Karpas-422 (cell line): ENCODE measurements at places on chromosomes 6 and 20.
A peak's percentile ranks its signal among the peaks of the same experiment; 100 is the strongest.

GRCh38 chr6:129683601-129684322 is 26.2 kb downstream of the ARHGAP18 start:
- DNase-seq = peak; percentile 91

DNA sequence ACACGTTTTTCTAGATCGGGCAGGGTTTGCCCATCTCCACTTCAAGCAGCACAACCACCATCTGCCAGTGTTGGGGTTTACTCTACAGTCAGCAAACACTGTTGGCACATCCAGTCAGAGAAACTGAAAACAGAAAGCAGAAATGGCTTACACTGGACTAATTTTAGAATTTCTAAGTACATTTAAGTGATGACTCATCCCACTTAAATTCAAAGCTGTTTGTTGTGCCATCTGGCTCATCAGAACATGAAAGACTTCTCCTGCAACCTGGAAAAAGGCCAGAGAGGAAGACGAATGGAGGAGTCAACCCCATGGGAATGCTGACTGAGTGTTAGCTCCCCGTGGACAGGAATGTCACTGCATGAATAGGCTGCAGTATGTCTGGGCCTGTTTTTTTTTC is 21.8 kb downstream of the FAM209B start:
- DNase-seq = peak; percentile 73

DNA sequence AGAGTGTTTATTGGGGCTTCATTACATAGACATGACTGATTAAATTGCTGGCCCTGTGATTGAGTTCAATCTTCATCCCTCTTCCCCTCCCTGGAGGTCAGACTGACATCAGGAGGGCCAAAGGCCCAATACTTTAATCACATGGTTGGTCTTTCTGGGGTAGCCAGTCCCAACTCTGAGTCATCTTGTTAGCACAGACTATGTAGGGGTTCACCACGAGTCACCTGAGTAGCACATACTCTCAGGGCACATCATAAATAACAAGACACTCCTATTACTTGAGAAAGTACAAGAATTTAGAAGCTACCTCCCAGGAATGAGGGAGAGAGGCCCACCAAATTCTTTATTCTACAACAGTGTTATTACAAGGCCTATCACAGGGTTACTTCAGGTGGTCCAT is 11.3 kb downstream of the GINS1 start:
- DNase-seq = no peak

DNA sequence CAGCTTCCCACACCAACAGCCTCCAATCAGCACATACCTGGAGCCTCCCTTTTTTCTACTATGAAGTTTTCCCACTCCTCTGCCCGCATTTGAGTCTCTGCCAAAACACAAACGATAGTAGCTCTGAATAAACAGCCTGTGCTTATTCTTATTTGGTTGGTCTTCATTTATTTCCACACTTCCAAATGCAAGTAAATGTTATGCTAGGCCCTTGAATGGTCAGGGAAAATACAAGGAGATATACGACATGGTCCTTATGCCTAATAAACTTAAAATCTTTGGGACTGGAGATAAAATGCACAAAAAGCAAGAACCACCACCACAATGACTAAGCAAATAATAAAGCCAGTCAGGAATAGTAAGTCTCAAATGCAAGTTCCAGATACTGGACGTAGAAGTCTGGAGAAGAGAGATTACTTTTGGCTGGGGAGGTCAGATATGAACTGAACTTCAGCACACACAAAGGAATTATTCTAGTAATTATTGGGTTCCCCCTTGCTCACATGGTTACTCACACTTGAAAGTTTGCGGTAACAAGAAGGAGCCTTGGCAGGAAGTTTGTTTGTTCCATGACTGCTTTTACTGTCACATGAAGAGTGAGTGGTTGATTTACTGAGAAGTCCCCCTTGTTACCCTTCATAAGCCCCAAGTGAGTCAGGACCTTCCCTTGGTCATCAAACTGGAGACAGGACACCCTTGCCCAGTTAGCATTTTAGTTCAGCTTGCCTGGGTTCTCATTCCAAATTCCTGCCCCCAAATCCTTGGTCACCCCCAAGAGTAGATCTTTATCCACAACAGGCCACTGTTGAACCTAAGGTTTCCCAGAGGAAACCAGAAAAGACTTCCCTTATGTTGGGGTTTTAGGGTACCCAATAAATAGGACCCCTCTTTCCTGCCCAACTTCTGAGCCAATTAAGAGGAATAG is 511.2 kb upstream of the JARID2 start:
- no peak for DNase-seq

- DNase-seq = peak; percentile 63
Observed at GRCh38 chr6:106743612-106744011, 114.2 kb downstream of the QRSL1 start.

DNA sequence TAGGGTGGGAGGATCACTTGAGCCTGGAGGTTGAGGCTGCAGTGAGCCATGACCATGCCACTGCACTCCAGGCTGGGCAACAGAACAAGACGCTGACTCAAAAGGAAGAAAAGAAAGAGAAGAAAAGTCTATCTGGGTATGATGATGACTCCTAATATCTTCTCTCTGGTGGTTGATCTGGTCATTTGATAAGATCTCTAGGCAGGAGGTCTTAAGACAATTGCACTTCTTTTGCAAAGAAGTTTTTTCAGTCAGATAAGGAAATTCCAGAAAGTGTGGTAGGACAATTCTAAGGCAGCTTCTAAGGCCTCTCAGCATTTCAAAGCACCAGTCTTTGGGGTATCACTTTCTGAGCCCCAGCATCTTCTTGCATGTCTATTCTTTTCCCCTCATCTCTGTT is 7.7 kb upstream of the AIF1 start:
- no peak for DNase-seq

DNA sequence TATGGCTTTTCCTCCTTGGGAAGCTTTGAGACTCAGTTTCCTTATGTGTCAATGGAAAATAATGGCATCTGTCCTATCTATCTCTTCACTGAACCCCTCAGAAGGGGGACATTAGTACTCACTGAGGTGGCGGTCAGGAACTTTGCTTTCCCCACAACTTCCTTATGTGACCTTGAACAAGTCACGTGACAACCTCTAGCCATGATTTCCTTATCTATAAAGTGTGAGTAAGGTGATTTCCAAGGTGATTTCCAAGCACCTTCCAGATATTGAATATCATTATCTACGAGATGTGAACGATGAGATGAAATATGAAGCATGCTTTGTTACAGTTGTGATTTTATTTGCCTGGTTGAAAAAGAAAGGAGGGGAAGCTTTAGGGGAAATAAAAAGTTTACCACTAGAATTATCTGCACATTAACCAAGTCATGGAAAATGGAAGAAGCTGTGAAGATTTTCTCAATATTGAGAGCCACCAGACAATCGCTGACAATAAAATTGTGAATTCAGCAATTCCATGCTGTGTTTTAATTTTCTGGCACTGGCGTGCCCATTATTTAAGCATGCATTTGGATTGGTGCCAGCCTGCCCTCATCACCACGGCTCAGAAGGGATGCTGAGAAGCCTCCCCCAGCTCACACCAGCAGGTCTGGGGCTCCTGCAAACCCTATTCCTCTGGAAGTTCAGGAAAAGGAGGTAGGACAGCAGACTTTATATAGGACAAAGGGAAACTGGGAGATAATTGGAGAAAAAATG is 255.3 kb downstream of the CD83 start:
- DNase-seq = no peak

- DNase-seq = peak; percentile 55
Observed at GRCh38 chr20:53934421-53935343, 135.7 kb downstream of the BCAS1 start.

- DNase-seq = no peak
Observed at GRCh38 chr6:25583099-25583498, 68.9 kb upstream of the SCGN start.

- no peak for DNase-seq
Observed at GRCh38 chr20:13442986-13443385, 195.7 kb downstream of the TASP1 start.

DNA sequence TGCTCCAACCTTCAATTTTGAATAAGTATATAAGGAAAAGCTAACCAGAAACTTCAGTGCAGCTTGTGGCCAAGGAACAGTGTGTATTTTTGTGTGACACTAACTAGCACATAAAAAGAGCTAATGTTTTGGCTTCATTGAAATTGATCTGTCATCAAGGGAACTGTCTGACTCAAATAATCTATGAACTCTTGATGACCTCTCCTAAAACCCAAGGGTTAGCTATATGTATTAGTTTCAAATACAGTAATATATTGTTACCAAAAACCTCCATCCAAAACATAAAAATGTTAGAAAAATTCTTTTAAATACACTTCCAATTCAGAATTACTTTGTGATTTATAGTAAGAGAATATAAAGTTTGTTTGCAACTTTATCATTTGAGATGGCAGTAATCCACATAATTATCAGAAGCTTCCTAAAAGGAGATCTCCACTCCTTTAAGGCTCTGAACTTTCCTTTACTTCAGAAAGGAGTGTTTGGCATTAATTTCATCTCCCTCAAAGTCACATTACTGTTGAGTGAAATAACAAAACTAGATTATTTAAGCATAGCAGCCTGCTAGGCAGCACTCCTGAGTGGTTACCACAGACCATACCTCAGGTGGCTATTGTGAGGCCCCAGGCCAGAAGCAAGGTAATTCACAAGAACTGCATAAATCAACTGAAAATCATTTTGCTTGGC is 46.3 kb upstream of the HSF2 start:
- DNase-seq = no peak

DNA sequence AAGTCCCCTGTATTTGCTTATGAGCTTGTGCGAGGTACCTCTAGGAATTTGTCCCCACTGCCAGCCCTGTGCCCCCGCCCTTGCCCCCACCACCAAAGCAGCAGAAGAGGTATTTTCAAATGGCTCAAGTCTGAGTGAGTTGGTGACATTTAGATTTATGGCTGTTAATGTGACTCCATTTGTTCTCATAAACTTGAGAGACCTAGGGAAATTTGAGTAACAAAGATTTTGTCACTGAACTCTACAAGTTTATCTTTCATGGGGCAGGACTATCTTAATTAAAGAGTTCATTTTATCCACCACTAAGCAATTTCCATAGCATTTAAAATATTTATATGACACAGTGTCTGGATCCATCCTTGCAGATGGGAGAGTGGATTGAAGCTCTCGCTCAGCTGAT is 108.5 kb downstream of the PRND start:
- no peak for DNase-seq

- DNase-seq = no peak
Observed at GRCh38 chr6:138971601-138972000, 16.5 kb downstream of the REPS1 start.

DNA sequence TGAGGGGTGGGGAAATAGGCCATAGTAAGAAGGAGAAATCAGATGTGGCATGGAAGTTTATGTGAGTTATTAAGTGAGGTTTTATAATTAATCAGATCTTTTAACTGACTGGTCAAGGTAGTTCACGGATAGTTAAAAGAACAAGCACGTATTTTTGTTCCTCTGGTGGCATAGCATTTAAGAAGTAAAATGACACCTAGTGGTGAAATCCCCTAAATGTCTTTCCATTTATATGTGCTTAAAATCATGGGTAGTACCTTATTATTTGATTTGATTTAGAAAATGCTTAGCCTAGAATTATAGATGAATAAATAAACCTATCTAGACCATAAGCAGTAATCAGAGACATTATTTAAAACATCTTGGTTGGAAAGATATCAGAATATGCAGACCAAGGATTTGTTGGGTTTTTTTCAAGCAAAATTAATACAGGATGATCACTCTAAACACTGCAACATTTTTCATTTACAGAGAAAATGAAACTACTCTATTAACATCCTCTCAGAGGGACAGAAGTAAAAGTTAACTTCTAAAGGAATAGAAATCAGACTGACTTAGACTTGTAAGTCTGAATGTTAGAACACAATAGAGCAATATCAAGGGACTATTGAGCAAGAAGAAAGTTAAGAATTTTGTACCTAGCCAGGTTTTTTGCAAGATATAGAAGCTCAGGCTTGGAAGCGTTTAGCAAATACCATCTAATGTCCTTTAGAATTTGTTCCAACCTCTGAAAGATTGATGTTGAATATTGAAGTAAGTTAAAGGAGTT is 81.1 kb downstream of the STXBP5 start:
- peak; percentile 76 for DNase-seq

GRCh38 chr6:110342759-110343158 is 15.4 kb downstream of the METTL24 start:
- DNase-seq = no peak

DNA sequence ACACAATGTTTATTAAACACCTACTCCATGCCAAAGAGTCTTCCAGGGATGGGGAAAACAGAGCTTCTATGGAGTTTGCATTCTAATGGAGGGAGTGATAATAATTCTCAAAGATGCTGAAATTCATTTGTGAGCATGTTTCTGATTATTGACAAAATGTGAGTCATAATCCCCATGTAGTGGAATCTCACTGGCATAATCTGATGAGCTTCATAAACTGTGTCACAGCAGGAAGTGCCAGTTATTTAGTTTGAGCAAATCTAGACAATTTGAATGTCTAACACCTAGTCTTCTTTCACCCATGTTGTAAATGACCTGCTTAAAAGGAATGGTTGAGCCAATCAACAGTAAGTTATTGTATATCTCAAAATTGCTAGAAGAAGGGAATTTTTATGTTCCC is 95.1 kb downstream of the KCNQ5 start:
- DNase-seq = no peak

DNA sequence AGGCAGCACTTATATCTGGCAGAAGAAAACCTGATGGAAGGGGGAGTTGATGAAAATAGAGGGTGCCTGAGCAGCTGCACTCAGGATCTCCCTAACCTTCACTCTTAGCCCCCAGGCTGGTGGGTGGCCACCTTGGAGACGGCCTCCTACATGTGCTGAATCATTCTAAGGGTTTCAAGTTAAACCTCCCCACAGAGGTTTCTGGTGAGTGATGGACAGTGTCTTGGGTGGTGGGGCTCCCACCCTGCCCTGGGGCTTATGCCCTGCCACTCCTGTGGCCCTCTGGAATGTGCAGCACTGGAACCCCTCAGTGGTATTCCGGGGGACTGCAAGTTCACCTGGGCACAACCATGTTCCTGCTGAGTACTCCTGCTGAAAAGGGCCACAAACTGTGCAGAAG is 357.2 kb downstream of the CD83 start:
- DNase-seq = no peak

GRCh38 chr6:105744815-105745214 is 341.3 kb upstream of the PRDM1 start:
- no peak for DNase-seq

GRCh38 chr6:16546861-16547260 is 214.4 kb downstream of the ATXN1 start:
- DNase-seq = no peak
